Activated gamma-delta T cell treated with Interleukin-2 at 50 U/mL for 16 hours (primary cell): ENCODE measurements at places on chromosomes 4 and X.

- no peak for DNase-seq
These were observed 22.1 kb downstream of the ZRSR2 start for GRCh38 chrX:15812192-15812938.

DNA sequence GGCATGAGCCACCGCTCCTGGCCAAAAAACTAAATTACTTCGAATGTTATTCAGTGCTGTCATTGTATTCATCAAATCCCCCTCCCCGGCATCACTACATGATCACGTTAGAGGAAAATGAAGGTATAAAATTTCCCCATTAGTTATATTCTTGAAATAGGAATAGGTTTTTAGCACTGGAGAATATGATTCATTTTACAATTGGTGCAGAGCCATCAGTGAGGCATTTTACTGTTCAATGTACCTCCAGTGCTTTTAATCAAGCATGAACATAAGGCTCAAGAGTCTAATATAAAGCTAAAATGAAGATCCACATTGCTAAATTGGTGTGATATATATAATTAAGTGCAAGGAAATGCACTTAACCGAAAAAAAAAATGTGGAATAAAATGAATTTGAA lies 18.3 kb downstream of the KLF3 start:
- DNase-seq = no peak

GRCh38 chrX:4588893-4589292 lies 875.4 kb upstream of the PRKX start:
- no peak for DNase-seq

DNA sequence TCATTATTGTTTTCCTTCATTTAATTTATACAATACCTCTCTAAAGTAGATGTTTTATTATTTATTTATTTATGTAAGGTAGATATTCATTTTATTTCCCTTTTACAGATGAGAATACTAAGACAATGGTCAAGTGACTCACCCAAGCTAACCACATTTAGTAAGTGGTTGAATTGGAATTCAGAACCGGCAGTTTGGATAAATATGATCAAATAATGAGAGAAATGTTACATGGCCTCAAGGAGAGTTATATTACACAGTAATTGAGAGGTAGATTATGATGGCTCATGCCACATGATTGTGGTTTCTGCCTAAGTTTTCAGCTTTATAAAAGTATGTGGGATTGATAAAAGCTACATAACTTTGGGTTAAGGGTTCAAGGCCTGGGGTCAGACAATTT lies 239.4 kb upstream of the BOD1L1 start:
- DNase-seq = no peak

DNA sequence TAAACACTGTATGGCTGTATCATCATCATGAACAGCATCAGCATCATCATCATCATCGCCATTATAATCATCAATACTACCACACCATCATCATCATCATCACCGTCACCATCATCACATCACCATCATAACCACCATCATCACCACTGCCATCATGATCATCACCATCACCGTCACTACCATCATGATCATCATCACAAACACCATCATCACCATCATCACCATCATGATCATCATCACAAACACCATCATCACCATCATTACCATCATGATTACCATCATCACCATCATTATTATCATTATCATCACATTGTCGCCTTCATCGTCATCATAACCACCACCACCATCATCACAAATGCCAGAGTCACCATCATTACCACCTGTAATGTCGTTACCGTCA lies 1196.9 kb downstream of the NLGN4X start:
- no peak for DNase-seq

DNA sequence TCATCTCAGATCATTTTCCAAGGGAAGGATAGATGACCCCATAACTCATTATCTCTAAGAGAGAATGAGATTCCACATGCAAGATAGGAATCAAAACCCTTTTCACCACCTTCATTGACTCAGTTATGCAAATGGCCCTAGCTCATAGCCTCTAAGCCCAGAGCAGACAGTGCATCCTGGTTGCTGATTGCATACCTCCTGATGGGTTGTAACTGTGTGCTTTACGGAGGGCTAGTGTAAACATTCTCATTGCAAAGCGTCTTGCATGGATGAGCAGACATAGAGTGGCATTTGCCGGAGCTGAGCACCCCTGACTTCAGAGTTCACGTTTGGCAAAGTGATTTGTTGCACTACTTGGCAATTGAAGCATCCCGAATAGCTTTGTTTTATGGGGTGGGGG lies 151.0 kb downstream of the VCX3A start:
- DNase-seq = no peak

DNA sequence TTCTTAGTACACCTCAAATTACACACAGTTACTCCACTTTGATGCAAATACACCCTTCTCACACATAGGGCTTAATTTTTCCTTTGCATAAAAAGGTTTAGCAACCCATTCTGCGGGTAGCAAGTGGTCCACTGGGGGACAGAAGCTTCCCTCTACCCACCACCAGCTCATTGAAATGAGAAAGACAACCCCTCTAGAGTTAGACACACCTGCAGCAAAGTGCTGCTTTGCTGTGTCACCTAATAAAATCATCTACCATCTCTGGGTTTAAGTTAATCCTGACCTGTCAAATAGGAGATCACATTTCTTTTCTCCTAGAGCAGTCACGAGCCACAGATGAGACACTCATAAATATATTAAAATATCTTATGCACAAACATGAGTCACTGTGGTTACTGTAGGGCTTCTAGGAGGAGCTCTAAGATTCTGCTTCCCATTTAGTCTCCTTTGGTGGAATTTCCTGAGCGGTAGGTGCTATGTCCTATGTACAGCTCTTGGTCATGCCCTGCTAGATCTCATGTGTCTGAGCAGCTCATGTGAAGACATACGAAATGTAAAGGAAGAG lies 11.9 kb downstream of the BMX start:
- no peak for DNase-seq

DNA sequence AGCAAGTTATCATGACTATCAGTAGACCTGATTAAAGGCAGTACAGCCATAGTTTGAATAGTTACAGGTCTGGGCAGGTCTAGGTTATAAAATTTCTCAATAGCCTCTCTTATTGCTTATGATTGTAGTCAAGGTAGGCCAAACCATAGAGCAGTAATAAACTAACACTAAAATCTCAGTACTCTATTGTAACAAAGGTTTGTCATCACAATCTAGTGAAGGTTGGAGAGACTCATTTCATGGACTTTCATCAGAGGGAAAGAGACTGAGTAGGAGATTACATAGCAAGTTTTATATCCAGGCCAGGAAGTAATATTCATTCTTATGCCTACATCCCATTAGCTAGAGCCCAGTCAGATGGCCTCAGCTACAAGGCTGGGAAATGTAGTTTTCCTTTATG lies 141.0 kb downstream of the ASB9 start:
- no peak for DNase-seq
